Adipocyte (in vitro differentiated cells): ENCODE measurements at places on chromosomes 13 and 19.

DNA sequence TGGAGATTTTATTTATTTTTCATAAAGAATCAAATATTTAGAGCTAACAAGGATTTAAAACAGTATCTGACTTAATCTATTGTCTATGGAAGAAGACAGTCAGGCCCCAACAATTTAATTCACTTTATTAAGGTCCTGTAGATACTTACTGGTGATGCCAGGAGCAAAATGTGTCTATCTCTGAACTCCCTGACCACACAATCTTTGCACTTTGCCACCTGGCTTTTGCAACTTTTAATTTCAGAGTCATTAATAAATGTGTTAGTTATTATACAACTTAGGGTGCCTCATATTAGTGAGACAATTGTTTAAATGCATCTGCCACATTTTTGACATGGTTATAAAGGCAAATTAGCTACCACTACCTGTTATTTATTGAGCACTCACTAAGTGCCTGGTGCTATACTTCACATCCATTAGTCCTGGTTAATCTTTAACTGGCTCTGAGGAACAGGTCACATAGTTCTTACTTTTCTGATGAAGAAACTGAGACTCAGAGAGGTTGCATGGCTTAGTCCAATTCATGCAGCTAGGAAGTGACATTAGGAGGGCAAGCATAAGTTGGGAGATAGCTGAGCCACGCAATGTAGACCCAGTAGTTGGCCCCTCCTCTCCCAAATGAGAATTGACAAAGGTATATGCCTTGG, 297.9 kb downstream of the DCT start:
- DNase-seq = no peak

DNA sequence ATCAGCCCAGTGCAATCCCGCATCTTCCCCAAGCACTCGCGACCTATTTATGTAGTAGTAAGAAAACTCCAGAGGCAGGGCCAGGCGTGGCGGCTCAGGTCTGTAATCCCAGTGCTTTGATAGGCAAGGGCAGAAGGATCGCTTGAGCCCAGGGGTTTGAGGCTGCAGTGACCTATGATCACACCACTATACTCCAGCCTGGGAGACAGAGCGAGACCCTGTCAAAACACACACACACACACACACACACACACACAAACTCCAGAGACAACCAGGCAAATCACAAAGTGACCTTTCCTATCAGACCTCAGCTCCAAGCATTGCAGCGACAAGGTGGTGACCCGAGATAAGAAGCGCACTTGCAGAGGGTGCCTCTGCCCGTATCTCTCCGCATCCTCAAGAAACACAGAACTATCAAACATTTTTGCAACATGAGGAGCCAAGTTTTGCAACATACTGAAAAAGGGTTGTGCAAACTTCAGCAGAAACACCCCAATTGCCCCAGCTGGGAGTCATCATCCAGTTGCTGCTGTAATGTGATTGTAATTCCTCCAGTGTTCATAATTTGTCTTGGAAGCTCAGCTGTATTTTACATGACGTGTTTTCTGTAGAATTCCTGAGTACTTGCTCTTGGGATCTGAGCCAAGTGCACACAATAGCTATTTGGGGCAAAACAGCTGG, 8.7 kb upstream of the KLF2 start:
- DNase-seq = peak; percentile 98

DNA sequence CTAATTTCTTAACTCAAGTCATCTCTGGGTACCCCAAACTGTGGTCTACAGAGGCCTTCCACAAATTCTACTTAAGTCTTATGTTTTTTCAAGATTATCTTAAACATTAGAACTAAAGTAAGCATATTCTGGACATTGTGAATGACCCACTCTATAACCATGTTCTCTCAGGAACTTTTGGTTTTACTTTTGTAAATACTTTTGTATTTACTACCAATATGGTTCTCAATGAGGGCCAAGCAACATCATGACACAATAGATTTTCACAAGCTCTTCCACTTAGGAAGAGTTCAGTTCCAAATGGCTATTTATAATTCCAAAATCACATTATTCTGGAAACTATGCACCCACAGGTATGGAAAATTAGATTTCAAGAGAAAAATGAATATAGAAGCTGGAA, 10.8 kb downstream of the DIAPH3 start:
- no peak for DNase-seq

DNA sequence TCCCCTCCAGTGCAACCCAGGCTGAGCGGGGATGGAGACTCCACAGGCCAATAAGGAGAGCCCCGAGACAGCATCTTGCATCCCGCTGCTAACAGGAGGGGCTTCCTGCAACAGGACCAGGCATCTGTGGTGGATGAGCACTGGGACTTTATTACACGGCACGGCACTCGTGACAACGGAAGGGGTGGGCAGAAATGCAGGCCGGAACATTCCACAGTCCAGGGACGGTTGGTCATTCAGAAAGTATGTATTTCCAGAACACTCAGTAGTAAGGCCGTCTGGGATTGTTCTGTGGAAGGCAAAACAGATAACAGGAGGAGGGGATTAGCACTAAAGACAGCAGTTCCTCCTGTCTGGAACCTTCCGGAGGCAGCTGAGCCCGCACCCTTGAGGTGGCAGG, 3.3 kb upstream of the TM6SF2 start:
- DNase-seq = peak; percentile 92

DNA sequence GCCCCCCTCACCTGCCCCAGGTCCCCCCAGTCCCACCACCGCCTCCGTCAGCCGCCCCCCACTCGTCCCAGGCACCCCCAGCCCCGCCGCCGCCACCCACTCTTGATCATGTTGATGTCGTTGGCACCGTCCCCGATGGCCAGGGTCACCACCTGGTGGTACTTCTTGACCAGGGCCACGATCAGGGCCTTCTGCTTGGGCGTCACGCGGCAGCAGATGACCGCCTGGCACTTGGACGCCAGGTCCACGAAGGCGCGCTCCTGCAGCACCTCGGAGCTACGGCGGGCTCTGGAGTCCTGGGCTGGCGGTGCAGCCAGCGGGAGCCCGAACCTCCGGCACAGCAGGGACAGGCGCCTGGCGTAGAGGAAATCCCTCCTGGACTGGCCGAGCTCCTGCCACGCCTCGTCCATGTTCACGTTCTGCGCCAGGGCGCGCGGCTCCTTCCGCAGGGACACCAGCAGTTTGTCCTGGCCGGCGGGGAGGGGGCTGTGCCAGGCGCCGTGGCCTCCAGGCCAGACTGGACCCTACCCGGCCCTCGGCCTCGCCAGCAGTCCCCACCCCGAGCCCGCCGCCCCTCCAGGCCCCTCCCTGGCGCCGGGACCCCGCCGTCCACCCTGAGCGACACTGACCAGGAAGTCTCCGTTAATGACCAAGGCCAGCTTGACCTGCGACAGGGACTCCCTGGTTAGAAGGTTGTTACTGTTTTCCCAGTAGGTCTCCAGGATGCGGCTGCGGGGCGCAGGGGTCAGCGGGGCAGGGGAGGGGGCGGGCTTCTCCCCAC, 22.6 kb downstream of the ATP8B3 start:
- no peak for DNase-seq
